Fibroblast of lung (primary cell): ENCODE measurements at places on chromosomes 5 and 9.
A peak's percentile ranks its signal among the peaks of the same experiment; 100 is the strongest.

GRCh38 chr9:4985386-4986266, 554 bp downstream of the JAK2 start:
- peak overlapping the region; percentile 71 for H3K4me3 ChIP-seq
- H3K36me3 ChIP-seq = no peaks in the 10 kb centered on the region
- DNase-seq = peak; percentile 57
- H3K4me1 ChIP-seq = peaks cover 9% of the 10 kb centered on the region

DNA sequence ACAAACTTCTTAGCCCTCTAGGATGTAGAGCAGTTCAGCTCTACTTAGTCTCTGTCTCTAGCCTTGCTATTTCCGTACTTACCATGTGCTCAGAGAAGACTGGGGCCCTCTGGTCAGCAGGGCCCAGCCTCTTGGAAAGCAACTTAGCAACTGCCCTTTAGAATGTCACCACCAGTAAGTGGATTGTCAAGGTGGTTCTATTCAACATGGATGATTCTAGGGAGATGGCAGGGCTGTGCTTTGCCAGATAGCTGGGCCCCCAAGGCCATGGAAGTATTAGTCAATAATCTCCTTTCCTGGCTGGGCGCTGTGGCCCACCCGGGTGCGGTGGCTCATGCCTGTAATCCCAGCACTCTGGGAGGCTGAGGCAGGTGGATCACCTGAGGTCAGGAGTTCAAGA, 177.6 kb upstream of the MVB12B start:
- H3K36me3 ChIP-seq = no peaks in the 10 kb centered on the region
- H3K4me3 ChIP-seq = no peak overlapping the region

DNA sequence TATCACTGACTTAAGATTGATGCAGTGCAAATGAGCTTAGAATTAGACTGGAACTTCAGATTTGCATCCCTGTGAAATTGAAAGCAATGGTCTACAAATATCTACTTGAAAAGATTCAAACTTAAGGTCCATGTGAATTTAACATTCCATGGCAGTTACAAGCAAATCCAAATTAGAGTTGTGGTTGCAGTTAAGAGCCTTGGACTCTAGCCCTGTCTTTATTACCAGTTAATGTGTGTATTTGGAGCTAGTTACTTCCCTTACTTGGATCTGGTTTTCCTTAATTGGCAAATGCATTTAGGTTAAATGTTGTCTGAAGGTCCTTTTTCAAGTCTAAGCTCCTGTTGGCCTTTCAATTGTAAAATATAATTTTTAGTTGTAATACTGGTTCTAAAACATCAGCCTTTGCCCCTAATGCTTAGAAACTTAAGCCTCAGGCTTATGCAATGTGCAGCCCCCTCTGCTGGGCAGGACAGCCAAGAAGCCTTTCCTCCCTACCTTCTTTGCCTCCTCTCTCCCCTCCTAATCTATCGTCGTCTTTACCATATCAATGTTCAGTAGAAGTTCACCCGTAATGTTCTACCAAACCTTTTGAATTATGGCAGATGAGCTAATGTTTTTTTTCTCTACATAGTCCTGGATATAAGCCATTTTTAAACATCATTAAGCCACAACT, 59.5 kb downstream of the ERMP1 start:
- peaks cover 2% of the 10 kb centered on the region for H3K36me3 ChIP-seq
- no peak overlapping the region for H3K4me3 ChIP-seq
- no peak for DNase-seq
- no peak overlapping the region for H3K27ac ChIP-seq
- H3K4me1 ChIP-seq = no peaks in the 10 kb centered on the region

DNA sequence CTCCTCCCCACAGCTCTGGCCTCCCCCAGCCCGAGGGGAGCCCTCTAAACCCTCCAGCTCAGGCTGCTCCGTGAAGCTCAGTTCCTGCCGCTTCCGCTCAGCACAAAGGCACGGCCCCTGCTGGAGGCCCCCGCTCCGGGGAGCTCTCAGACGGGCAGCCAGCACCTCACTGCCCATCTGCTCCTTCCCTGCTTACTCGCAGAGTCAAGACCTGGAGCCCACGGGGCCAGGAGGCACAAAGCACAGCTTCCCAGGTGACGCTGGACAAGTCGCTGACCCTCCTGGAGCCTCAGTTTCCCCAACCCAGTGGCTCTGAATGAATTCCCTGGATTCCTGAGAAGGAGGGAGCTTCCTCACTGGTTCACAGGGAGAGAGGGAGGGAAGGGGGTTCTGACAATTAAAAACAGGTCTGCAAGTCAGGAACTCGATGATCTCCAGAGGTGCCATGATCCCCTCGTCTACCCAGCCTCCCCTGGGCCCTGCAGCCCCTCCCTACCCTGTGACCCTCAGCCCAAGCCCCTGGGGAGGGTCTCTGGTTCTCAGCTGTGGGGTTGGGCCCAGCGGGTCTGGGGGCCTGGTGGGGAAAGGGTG, 36.2 kb downstream of the VAV2 start:
- H3K36me3 ChIP-seq = no peaks in the 10 kb centered on the region
- peaks cover 22% of the 10 kb centered on the region for H3K4me1 ChIP-seq

- peak overlapping the region; percentile 94 for H3K4me3 ChIP-seq
- DNase-seq = peak; percentile 84
- no peaks in the 10 kb centered on the region for H3K36me3 ChIP-seq
- no peaks in the 10 kb centered on the region for H3K27me3 ChIP-seq
- H3K4me1 ChIP-seq = no peaks in the 10 kb centered on the region
Measured at GRCh38 chr5:102865510-102866236, 110.6 kb downstream of the PAM start.

GRCh38 chr5:56819060-56819881, 3.9 kb downstream of the MAP3K1 start:
- DNase-seq = peak; percentile 14
- peaks cover 4% of the 10 kb centered on the region for H3K4me1 ChIP-seq
- no peaks in the 10 kb centered on the region for H3K36me3 ChIP-seq

DNA sequence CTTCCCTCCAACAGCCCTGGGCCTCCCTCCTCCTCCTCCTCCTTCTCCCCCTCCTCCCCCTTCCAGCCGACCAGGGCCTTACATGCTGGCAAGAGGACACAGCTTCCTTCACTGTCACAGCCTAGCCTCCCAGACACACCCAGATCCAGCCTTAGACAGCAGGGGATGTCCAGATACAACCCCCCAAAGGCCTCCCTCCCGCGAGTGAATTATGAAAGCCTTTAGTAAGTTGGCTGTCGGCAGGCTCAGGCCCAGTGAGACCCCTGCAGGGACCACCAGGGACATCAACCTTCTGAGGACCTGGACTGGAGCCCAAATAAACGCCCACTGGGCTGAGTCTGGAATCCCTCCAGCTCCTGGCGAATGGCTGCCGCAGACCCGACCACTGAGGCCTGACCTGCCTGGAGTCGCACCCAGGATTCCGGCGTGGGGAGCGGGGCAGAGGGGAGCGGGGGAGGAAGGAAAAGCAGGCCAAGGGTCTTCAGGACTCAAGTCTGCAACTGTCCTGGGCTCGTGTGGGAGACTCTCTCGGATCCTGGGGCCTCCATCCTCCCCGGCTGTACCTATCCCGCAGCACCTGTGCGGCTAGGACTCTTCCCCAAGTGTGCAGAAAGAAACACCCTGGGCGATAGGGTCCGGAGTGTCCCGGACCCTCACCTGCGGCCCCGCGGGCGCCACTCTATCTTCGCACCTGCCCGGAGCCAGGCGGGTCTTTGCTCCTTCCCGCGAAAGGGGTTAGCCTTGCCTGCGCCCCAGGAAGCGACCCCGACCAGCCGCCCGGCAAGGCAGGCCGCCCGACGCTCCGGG, 705 bp downstream of the SEPTIN8 start:
- H3K4me3 ChIP-seq = peak overlapping the region; percentile 78
- peak; percentile 31 for DNase-seq
- H3K27me3 ChIP-seq = no peaks in the 10 kb centered on the region
- H3K4me1 ChIP-seq = peaks cover 20% of the 10 kb centered on the region

- DNase-seq = no peak
- H3K4me3 ChIP-seq = no peak overlapping the region
- no peaks in the 10 kb centered on the region for H3K4me1 ChIP-seq
- no peak overlapping the region for H3K27ac ChIP-seq
- no peaks in the 10 kb centered on the region for H3K36me3 ChIP-seq
- no peaks in the 10 kb centered on the region for H3K27me3 ChIP-seq
Measured at GRCh38 chr5:164941132-164941531, 1435.7 kb downstream of the MAT2B start.

DNA sequence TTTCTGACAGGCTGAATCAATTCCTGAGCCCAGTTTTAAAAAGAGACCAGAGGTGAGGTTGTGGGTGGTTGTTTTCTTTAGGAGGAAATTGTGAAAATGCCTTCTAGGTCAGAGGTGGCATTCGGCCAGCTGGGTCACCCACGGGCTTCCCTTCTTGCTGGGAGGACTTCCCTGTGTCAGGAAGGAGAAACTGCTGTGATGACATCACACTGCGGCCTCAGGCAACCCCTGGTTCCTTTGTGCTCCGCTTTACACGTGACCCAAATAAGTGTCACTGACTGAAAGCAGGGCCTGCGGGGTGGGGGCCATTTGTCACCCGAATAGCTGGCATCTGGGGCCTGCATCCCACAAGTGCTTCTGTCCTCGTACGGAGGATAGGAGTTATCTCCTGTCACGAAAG, 39.7 kb downstream of the FABP6 start:
- DNase-seq = peak; percentile 88

DNA sequence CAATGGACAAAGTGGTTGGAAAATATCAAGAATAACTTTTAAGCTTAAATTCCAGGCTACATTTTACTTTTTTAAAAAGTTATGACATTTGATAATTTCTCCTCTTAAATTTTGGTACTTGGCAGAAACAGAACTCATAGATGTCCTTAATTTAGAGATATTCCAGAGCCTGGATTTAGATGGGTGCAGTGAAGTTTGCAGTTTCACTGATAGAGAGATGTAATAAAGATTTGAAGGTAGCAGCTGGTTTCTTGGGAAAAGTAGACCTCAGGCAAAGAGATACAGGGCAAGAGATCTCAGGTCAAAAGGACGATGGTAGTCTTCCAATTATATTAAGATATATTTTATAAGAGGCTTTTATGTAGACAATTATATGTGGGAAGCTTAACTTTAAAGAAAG, 134.6 kb downstream of the ISL1 start:
- DNase-seq = no peak
- H3K36me3 ChIP-seq = no peaks in the 10 kb centered on the region
- H3K27ac ChIP-seq = no peak overlapping the region

GRCh38 chr5:123367739-123368138, 55.5 kb downstream of the CEP120 start:
- H3K4me1 ChIP-seq = no peaks in the 10 kb centered on the region
- DNase-seq = peak; percentile 10

GRCh38 chr9:118985851-118986250, 383.4 kb downstream of the BRINP1 start:
- no peak overlapping the region for H3K27ac ChIP-seq
- no peak overlapping the region for H3K4me3 ChIP-seq
- DNase-seq = no peak
- no peaks in the 10 kb centered on the region for H3K36me3 ChIP-seq

DNA sequence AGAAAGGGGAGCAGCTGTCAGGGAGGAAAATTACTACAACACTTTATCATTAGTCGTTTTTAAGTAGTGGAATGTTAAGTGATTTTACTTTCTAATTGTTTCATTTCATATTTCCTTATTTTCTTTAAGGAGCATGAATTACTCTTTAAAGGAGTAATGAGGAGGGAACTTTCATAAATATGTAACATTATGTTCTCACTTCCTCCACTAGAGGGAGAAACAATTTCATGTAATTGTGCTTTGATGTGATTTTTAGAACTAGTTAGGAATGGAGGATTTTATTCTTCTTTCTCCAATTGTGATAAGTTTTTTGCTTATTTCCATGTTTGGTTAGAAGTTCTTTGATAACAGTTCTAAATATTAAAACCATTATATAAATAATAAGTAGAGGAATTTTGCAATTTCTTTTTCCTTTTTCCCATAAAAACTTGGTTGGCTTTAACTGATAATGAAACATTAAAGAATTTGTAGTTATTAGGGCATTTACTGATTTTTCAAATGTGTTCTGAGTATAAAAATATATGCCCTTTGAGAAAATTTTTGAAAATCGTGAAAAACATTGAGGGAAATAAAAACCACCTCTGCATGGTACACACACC, 25.6 kb downstream of the CEP78 start:
- H3K36me3 ChIP-seq = no peaks in the 10 kb centered on the region
- no peaks in the 10 kb centered on the region for H3K4me1 ChIP-seq
- DNase-seq = peak; percentile 32
- no peak overlapping the region for H3K27ac ChIP-seq
- no peak overlapping the region for H3K4me3 ChIP-seq

DNA sequence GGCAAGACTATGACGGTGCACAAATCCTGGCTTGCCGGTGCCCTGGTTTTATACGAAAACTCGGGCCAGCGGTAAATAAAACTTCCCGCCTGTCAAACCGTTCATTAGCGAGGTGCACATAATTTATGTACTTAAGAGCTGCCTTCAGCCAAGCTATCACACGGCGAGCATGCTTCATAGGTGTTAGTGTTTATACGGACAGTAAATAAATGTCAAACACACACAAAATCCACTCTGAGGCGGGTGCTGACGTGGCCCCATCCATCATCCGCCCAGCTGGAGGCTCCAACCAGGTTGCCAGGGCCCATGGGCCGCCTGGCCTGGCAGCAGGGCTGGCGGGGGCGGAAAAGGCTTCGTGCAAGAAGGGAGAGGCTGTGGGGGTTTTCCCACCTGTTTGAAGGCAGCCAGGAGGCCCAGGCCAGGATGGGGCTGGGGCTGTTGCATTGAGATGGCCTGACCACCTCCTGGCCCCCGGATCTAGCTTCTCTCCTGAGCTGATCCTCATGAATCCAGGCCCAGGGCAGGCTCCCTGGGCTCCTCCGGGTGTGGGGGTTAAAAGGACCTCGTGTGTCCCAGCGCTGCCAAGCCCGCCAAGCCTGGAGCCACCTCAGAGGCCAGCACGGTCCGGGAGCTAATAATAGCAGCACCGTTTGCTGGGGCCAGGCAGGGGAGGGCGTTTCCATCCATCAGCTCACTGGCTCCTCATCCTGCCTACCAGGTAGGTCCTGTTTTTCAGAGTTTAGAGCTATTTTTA, 43.2 kb downstream of the BARX1 start:
- no peaks in the 10 kb centered on the region for H3K36me3 ChIP-seq
- H3K4me1 ChIP-seq = no peaks in the 10 kb centered on the region

GRCh38 chr5:72649449-72649848, 142.2 kb upstream of the ZNF366 start:
- no peaks in the 10 kb centered on the region for H3K27me3 ChIP-seq
- H3K4me3 ChIP-seq = no peak overlapping the region
- no peaks in the 10 kb centered on the region for H3K36me3 ChIP-seq
- no peak overlapping the region for H3K27ac ChIP-seq
- no peaks in the 10 kb centered on the region for H3K4me1 ChIP-seq
- no peak for DNase-seq

DNA sequence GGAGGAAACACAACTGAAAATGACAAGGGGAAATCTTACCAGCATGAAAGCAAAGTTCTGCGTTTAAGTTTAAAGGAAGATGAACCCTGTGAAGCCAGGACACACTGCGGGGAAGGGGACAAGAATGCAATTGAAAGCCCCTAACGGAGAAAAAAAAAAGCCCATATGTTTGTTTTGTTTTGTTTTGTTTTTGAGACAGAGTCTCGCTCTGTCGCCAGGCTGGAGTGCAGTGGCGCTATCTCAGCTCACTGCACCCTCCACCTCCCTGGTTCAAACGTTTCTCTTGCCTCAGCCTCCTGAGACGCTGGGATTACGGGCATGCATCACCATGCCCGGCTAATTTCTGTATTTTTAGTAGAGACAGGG, 2.9 kb downstream of the STK10 start:
- H3K27me3 ChIP-seq = no peaks in the 10 kb centered on the region
- H3K4me3 ChIP-seq = no peak overlapping the region
- DNase-seq = no peak
- H3K27ac ChIP-seq = no peak overlapping the region
